ENCODE measurements at places on chromosomes 11 and 22.

GRCh38 chr11:47276923-47277322 is 7.0 kb downstream of the MADD start:
- no peak for DNase-seq

GRCh38 chr11:104583857-104584256 is 314.4 kb downstream of the CASP12 start:
- peak; percentile 63 for DNase-seq

DNA sequence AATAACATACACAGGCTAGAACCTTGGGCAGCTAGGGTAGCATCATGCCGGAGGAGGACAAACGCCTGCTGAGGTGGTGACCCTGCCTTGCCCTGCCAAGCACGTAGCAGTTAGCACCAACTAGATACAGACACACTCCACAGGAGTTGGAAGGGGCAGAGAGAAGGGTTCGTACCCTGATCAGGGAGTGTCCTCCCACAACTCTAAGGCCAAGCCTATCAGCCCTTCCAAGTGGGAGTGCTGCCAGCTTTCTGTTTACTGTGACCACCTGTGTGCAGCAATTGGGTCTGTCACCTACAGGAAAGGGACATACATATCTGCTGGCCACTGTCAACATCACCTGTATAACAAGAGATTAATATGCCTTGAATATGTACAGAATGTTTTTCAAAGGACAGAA is 1.9 kb upstream of the THAP7 start:
- DNase-seq, result no peak

GRCh38 chr22:28094771-28095170 is 175.7 kb upstream of the PITPNB start:
- DNase-seq, result no peak

GRCh38 chr11:86230921-86231434 is 13.6 kb upstream of the EED start:
- DNase-seq, result no peak

Measured in SK-N-MC (cell line).